ENCODE measurements at places on chromosomes 13 and 19. TPM values are rescaled to one million over a fixed set of nuclear protein-coding genes. Genes with fewer than 3 reads are reported as not detected.

The ZNF320 gene
- 8.1 TPM for total RNA-seq

The PNMA8C gene
- total RNA-seq = 0.14 TPM

The GAPDHS gene
- not detected for total RNA-seq

The ZNF491 gene
- total RNA-seq = 3.0 TPM
